ENCODE measurements at places on chromosomes 7 and 10. TPM values are rescaled to one million over a fixed set of nuclear protein-coding genes. Genes with fewer than 3 reads are reported as not detected.

ANKRD61 gene
- not detected for total RNA-seq

ZNF425 gene
- total RNA-seq = 4.9 TPM

TMEM254 gene
- total RNA-seq = 11.4 TPM

ENTPD7 gene
- total RNA-seq = 5.5 TPM

ADO gene
- total RNA-seq = 18.9 TPM

RBP4 gene
- total RNA-seq = 16.8 TPM

CTAGE15 gene
- total RNA-seq = 0.55 TPM

DKK1 gene
- 2.0 TPM for total RNA-seq

HOXA5 gene
- 9.2 TPM for total RNA-seq

ITIH2 gene
- total RNA-seq = not detected

CACNB2 gene
- total RNA-seq = 85.3 TPM

MYO1G gene
- 1.2 TPM for total RNA-seq

CFAP70 gene
- total RNA-seq = 1.1 TPM

REEP3 gene
- total RNA-seq = 97.8 TPM

All from sigmoid colon (tissue), 7 donors.